ENCODE measurements at places on chromosomes 1 and 21. TPM values are rescaled to one million over a fixed set of nuclear protein-coding genes. Genes with fewer than 3 reads are reported as not detected.

The CD84 gene
- 2.0 TPM for total RNA-seq

DNA sequence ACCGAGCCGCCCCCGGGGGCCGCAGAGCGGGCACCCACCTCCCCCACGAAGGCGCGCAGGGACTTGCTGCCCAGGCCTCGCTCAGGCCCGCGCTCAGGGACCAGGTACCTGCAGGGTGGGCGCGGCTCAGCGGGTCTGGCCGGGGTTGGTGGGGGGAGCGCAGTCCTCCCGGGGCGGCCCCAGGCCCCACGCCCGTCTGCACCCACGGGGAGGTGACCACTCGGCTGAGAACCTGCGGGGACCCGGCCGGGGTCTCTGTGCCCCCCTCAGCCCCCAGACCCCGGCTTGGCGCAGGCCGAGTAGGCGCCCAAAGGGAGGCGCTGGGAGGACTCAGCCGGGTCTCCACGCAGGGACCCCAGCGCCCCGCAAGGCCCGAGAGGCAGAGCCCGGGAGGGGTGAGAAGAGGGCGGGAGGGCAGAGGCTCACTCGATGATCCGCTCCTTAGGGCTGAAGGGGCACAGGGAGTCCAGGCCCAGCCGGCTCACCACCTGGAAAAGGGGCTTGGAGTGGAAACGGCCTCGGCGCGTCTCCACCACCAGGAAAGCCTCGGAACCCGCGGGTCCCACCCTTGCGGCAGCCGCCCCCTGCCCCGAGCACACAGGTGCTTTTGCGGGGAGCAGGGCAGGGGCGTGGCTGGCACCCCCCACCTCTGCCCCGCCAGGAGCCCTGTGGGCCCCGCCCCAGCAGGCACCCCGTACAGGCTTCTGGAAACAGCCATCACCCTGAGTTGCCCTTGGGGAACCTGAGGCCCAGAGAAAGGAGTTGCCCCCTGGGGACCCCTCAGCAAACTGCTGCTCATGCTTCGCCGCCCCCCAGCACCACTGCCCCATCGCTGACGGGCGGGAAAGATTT, 9.3 kb downstream of the FTCD start:
- DNase-seq: no peak

DNA sequence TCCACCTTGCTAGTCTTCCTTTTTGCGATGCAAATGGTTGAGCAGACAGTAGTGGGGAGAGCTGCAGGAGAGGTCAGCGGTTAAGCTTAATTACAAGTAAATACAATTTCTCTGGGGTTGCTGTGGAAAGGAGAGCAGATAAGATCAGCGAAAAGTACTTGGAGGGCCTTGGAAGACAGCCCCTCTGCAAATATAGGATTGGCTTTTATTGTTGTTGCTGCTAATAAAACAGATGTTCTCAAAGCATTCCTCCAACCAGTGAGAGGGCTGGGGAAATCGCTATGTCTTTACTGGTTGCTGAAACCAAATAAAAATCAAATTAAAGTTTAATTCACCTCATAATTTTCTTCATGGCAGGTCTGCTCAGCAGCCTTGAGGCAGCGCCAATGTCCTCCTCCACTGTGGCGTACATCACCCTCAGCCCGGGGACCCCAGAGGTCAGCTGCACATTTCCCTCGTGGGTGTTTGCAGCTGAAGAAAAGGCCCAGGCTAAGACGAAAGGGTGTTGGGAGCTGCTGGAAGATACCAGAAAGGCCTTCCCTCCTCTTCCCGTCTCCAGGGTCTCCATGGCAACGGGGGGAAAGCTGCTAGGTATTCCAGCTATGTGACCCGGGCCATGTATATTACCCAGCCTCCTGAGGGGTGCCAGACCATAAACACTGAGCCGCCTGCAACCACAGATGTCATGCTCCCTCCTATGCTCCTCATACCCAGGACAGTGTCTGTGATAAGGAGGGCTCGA, 54.6 kb upstream of the POU2F1 start:
- peak; percentile 37 for DNase-seq

The ADAM30 gene
- total RNA-seq: not detected

The VWA5B1 gene
- 0.04 TPM for total RNA-seq

The SH3BGR gene
- total RNA-seq: 105 TPM

DNA sequence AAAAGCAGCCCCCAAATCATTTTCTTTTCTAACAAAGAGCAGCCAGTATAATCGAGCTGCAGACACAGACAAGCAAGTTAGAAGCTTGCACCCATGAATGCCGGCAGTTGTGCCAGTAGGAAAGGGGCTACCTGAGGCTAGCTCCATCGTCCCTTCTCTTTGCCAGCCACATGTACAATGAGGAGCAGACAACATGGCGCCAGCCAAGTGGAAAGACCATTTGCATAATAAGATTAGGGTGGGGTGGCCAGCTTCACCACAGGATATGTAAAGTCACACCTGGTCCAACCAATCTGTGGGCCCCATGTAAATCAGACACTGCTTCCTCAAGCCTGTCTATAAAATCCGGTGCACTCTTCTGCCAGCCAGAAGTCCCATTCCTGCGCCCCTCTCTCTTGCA, 103.7 kb downstream of the CCDC185 start:
- DNase-seq: no peak

- DNase-seq: no peak
These were observed 18.4 kb upstream of the PTBP2 start for GRCh38 chr1:96703186-96703585.
